ENCODE measurements at places on chromosomes 3 and 15.

GRCh38 chr3:127177226-127177625 is 15.7 kb upstream of the PRR23E start:
- no peak for DNase-seq

- DNase-seq: no peak
These were observed 18.5 kb downstream of the PATL2 start for GRCh38 chr15:44692659-44693058.

DNA sequence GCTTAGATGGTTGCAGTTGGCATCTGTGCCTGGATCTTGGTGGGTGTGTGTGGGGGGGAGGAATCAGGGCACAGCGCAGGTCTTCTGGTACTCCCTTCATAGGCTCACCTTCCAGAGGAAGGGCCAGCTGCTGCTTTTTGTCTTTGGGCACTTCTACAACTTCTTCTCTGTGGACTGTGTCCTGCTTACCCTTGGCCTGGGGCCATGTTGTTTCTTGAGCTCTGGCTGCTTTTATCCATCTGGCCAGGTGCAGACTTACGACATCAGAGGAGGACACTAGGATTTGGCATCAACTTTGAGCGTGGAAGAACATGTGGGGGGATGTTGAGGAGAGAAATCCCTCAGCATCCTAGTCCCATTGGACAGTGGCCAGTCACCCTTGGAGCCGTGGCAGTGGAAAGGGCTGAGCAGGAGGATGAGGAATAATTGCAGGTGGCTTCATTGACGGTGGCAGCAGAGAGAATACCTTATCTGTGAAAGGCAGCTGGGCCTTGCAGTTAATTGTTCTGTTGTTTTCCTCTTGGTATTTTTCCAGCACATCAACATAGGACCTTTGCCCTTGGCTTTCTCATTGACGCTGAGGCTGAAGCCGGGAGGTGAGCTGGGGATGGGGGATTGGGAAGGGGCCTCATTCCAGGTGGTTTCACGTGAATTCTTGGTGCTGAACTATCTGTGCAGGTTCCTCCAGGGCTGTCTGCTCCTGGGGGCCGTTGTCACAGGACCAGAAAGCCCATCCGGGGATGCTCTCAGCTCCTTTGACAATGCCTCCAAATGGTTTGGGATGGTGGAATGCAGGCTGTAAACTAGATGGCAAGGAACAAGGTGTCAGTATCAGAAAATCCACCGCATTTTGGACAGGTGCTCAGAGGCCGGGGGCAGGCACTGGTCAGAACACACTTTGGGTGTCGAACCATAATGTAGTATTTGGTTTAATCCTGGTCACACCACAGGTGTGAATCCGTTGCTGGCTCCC is 9.7 kb downstream of the EPHB1 start:
- DNase-seq: no peak

DNA sequence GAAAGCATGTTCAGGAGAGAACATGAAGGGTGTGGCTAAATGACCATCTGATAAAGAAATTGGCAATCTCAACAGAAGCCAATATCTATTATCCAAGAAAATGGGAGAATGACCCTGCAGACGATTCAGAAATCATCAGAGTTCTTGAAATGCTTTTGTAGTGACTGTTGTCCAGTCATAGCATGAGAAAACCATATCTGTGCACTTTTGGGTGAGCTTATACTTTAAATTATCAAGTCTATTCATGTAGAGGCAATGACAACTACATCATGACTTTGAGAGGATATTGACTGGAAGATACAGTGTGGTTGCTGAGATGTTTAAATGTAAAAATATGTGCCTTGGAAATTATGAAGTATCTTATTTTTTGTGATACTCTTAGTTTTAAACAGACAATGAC is 57.6 kb upstream of the AZI2 start:
- no peak for DNase-seq

GRCh38 chr3:187975561-187976364 is 178.2 kb upstream of the LPP start:
- peak; percentile 21 for DNase-seq

DNA sequence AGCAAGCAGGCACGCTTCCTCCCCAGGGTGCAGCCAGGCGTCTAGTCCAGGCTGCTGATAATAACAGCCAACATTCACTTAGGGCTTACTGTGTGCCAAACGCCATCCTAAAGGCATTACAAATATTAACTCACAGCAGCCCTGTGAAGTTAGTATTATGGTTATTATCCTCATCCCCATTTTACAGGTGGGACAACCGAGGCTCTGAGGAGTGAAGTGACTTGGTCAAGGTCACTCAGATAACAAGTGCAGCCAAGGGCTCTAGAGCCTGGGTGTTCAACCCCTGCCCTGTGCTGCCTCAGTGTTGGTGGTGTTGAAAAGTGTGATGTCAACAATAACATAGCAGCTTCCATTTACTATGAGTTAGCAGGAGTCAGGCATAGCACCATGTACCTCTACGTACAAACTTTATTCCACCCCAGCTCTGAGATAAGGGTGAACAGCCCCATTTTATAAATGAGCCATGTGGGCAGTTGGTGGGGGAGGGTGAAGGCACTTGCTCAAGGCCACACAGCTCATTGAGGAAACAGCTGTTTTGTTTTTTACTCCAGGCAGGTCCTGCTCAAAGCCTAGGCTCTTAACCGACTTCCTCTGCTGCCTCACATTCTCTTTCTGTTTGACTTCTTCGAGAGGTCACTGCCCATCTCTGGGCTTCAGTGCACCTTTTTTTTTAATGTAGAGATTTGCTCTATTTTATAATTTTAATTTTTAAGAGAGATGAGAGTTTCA is 24.0 kb upstream of the TRH start:
- DNase-seq: no peak

- peak; percentile 11 for DNase-seq
These were observed 583 bp downstream of the IL17RE start for GRCh38 chr3:9903238-9903624.

DNA sequence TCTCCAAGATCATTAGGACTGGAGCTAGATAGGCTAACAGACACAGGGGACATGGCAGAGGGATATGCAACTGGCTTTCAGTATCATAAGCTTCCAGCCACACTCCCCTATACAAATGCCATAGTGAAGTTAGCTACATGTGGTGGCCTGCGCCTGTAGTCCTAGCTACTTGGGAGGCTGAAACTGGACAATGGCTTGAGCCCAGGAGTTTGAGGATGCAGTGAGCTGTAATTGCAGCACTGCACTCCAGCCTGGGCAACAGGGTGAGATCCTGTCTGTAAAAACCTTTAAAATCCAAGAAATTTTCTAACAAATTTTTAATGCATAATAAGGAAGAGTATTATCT is 37.3 kb downstream of the DLG1 start:
- no peak for DNase-seq

DNA sequence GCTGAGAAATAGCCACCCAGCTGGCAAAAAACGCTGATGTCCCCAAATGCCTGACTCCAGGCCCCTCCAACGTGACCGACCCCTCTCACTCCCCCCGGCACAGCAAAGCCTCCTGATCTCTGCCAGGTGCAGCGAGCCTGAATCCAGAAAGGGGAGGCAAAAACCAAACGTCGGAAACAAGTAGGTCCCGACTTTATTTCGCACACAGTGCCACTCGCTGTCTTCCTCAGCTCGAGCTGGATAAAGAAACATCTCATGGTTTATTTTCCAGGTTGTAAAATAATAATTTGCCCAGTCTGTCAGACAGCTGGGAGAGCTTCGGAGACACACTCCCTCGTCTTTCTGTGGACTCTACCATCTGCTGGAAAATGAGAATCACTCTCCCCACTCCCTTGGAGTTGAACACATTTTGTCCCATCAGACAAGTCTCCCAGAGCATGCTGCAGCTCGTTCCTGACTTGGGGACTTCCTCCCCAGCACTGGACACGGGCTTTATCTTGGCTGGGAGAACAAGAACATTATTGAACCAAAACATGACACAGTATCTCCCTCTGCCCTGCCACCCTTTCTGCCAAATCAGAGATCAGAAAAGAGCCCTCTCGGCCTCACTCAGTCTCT is 142.8 kb downstream of the NUP210 start:
- DNase-seq: no peak

DNA sequence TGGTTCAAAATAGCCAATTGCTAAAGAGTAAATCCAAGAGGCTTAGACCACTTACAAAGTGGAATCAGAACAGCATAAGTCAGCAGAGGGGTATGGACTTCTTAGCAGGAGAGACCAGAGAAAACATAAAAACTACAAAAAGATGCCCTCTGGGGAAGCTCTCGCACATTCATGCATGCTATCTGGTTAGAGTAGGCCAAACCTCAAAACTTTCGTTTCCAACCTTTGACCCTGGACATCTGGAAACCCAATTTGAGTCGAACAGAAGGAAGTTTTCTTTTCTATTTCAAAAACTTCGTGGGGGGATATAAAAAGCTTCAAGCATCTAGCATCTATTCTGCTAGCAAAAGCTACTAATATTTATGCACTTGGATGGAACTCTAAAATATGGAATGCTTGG is 523.9 kb upstream of the AGTR1 start:
- no peak for DNase-seq

- DNase-seq: no peak
These were observed 31.8 kb upstream of the SFMBT1 start for GRCh38 chr3:53077476-53078220.

- DNase-seq: no peak
These were observed 98.7 kb downstream of the UBE2E2 start for GRCh38 chr3:23301819-23302218.

GRCh38 chr3:2929574-2929973 is 180.6 kb downstream of the IL5RA start:
- no peak for DNase-seq

GRCh38 chr3:84066915-84067314 is 891.9 kb upstream of the CADM2 start:
- DNase-seq: no peak

DNA sequence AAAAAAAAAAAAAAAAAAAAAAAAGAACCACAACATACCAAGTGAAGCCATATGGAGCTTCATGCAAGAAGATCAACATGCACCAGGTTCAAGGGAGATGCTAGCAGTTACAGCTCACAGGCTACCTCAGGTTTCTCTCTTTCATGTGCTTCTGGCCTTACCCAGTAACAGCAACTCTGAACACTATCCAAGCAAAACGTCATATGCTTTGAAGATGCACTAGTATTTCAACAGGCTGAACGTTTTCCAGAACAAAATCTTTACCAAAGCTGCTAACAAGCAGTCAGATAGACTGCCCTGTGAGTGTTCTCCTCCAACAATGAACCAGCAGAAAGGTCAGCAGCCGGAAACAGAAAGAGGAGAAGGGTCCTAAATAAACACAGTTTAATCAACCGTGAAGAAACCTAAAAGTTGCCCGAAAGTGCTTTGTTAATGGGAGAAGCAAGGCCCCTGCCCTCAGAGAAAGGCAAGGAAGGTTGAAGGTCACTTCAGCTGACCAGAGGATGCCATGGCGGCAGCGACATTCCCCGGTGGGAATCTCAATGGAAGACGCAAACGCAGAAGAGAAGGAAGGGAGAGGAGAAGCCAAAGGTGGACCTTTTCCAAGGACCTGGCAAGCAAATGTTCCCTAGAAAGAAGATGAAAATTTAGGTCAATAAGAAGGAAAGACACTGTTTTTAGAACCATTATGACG is 80.1 kb downstream of the CCNL1 start:
- no peak for DNase-seq

GRCh38 chr3:143172795-143173145 is 53.2 kb downstream of the CHST2 start:
- no peak for DNase-seq

DNA sequence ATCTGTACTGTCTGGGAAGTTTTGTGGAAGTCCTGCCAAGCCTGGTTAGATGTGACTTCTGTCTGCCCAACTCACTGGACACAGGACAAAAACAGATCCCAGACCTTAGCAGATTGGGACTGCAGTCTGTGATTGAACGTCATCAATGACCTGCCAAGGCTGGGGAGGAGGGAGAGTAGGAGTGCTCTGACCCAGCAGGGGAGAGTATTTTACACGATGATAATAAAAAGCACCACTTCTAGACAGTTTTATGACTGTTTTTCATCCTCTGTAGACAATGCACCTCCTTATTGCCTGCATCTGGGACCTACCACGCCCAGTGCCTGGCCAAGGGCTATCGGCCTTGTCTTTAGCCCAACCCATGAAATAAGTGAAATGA is 102.3 kb upstream of the NR2E3 start:
- no peak for DNase-seq

GRCh38 chr3:114884213-114884923 is 262.7 kb downstream of the ZBTB20 start:
- DNase-seq: no peak

GRCh38 chr15:90659481-90659880 is 57.7 kb upstream of the BLM start:
- DNase-seq: no peak

DNA sequence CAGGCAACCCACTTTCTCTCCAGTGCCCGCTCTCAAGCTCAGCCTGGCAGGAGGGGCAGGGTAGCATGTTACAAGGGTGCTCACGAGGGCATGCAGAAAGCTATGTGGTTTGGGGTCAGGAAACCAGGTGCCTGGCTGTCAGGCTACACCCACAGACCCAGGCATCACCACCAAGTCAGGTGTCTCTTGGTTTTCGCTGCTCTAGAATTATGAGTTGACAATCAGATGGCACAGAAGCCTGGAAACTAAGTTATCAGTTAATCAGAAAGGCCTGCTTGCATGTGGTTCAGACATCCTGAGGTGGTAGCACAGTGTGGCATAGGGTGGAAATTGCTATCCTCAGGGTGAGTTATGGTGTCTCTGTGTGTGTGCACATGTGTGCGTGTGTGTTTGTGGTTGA is 16.2 kb upstream of the CCR9 start:
- peak; percentile 64 for DNase-seq

GRCh38 chr15:78762985-78763795 is 48.1 kb downstream of the ADAMTS7 start:
- no peak for DNase-seq

DNA sequence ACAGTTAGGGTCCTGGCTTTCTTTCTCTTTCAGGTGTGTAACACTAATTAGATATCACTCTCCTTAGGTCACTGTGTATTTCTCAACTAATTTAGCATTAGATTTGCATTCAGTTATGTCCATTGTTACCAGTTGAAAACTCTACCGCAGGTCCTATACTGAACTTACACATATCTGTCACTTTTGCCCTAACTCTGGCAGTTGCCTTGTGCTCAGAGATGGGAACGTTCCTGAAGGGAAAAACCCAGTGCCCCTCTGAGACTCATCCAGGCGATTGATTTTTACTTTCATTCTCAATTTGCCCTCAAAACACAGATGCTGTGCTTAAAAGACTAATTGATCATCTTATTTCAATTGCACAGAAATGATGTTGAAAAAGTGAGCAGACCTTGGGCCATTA is 249.1 kb downstream of the ALCAM start:
- no peak for DNase-seq

GRCh38 chr3:136949146-136949545 is 8.6 kb upstream of the IL20RB start:
- DNase-seq: no peak

- no peak for DNase-seq
These were observed 775 bp downstream of the ARNT2 start for GRCh38 chr15:80404761-80405553.

DNA sequence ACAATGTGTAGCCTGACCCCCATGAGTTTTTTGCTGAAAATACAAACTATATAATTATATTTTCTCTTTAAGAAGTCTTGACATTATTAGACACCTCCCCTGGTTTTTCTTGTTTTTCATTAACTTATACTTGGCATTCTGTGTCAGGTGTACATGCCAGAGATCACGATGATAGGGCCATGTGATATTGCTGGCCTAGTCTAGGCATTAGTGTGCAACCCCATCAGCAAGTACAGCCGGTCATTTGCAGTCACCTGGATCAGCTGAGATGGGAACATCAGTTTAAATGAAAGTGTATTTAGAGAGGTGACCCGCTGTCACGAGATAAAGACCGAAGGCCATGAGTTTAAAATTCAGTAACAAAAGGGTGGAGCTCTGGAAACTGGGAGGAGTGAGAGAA is 12.6 kb upstream of the SPPL2A start:
- no peak for DNase-seq

GRCh38 chr15:64636556-64636955 is 138.8 kb downstream of the RBPMS2 start:
- no peak for DNase-seq

GRCh38 chr15:91114301-91114700 is 14.2 kb downstream of the SV2B start:
- no peak for DNase-seq

All from activated naive CD4-positive, alpha-beta T cell treated with Interleukin-2 at 50 U/mL for 16 hours (primary cell).